ENCODE measurements at places on chromosomes 16 and 17.
A peak's percentile ranks its signal among the peaks of the same experiment; 100 is the strongest.

DNA sequence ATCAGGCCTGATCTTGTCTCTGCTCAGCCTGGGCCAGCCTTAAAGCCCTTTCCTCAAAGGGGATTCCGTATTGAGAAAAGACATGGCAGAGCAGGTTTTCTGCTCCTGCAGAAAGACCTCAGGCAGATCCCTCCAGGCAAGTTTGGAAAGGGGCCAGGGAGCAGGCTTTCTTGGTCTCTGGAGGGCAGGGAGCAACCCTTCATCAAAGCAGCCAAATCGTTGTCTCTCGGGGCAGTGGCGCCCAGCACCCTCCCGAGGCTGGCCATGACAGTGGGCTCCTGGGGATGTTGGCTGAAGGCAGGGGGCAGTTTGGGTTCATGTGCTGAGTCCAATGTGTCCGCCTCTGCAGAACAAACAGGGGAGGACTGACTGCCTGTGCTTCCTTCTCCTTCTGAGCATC is 168.4 kb upstream of the WSCD1 start:
- DNase-seq = no peak

DNA sequence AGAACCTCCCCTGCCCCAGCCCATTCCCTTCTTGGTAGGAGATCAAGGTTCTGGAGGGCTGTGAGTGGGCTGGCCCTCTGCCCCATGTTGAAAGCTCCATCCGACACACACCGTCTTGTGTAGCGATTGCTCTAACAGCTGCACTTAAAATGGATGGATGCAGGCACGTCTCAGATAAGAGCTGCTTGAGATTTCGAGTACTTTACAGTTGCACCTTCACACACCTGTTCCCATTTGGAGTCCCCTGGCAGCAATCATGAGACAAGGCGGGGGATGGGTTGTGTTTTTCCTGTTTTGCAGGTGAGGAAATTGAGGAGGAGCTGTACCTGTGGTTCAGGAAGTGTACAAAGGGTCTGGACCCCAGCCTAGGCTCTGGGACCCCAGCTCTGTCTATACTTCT is 25.6 kb upstream of the TAC4 start:
- DNase-seq = no peak

GRCh38 chr17:35210741-35211140 is 16.5 kb upstream of the SLC35G3 start:
- peak; percentile 29 for DNase-seq

- DNase-seq = no peak
These were observed 316.3 kb downstream of the CBLN1 start for GRCh38 chr16:48965386-48965785.

GRCh38 chr17:5895276-5895675 is 174.9 kb upstream of the WSCD1 start:
- no peak for DNase-seq

DNA sequence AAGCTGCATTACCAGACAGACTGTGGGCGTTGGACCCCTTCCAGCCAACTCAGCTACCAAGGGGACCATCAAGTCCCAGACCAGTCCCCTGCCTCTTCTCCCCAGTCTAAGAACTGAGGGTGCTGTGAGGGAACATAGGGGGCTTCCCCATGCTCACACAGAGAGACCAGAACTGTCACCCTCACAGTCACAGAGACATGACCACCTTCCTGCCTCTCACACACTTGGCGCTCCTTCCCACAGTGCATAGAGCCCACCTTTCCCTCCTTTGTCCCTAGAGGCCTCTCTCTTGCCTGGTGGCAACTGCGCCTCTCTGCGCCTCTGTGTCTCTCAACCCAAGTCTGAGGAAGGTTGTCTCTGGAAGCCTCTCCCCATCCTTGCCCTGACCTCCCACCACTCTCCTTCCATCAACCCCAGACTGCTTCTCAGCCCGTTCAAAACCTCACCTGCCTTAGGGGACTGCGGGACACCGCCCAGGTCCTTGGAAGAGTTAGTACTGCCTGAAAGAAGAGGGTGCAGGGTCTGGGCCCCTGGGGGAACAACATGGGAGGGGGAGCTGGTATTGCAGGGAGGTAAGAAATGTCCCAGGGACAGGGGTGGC is 6.1 kb upstream of the LHX1 start:
- no peak for DNase-seq

- DNase-seq = no peak
These were observed 24.2 kb downstream of the C1QTNF1 start for GRCh38 chr17:79047923-79048825.

- no peak for DNase-seq
These were observed 13.7 kb upstream of the XYLT2 start for GRCh38 chr17:50332196-50332595.

DNA sequence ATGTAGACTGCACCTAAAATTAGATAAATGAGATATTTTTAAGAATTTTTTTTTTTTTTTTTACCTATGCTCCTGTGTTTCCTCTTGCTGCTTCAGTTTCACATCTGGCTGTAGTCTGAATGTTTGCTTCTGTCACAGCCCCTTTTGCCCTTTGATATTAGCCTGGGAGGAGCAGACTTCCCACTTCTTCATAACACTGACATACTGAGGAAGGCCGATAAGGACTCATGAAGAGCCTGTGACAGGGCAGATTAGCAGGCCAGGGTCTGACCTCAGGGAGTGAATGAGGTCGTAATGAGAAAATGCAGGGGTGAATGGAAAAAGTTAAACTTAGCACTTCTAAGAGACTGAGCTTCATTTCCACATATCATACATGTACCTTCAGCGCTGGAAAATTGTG is at the start of gene SLFN14:
Gene SLFN14, minus strand, starts transcription at position 117 of the 400 bp plus-strand sequence. CDS start 2,757 bp downstream, outside the sequence.
- DNase-seq = no peak

DNA sequence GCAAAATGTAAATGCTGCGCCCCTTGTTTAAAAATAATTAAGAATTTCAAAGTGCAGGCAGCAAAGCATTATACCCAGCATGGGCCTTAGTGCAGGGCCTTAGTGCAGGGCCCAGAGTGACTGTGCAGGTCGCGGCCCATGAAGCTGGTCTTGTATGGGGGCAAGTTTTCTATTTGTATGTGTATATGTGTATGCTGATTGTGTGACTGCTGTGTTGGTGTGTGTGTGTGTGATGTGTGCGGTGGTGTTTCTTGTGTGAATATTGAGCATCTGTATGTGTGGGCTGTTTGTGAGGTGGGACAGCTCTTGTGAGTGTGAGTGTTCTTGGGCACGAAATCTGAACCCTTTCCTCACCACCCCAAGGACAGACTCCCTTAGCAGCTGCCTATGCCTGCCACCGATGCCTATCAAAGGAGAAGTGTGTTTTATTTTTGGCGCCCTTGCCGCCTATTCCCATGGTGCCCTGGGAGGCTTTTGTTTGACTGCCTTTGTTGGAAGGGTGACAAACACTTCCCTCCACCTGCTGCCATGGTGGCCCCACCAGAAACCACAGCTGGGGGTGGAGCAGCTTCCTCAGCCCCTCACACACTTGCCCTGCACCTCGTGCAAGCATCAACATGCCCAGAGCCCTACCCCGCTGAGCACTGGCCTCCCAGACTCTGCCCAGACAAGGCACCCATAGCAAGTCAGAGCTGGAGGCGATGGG is 18.0 kb downstream of the CCR7 start:
- no peak for DNase-seq

- no peak for DNase-seq
These were observed 16.1 kb downstream of the ITGB4 start for GRCh38 chr17:75737133-75737962.

GRCh38 chr16:67182288-67182687 is 1.5 kb downstream of the MATCAP1 start:
- DNase-seq = no peak

DNA sequence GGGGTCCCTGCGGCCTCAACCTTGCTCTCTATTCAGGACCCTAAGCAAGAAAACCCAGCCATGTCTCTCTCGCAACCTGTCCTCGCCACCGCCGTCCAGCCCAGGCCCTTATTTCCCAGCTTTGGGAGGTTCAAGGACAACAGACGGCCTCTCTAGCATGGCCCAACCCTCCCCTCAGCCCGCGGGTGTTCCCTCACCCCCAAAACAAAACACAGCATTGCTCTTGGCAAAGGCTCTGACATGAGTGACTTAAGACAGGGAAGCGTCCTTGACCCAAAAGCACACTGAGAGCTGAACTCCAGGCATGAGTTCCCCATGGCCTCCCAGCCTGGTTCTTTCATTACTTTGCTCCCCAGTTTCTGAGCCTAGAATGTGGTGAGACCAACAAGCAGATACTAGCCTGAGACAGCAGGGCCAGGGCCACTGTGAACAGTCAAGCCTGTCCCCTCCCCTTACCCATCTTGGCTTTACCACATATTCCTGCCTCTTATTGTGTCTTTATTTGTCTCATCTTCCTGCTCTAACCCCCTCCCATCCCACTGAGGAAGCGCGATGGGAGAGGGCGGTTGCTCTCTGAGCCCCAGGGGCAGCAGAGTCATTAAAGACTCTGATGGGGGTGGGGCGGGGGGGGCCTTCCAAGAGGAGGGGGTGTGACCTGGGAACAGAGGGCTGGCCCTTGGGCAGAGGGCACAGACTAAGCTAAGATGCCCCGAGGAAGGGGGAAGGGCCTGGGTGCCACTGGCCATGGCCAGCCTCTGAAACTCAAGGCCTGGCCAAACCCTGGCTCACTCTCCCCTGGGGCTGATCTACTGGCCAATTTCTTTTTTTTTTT is 11.8 kb downstream of the SREBF1 start:
- DNase-seq = no peak

GRCh38 chr16:84003038-84003437 is 35.0 kb downstream of the NECAB2 start:
- DNase-seq = no peak

DNA sequence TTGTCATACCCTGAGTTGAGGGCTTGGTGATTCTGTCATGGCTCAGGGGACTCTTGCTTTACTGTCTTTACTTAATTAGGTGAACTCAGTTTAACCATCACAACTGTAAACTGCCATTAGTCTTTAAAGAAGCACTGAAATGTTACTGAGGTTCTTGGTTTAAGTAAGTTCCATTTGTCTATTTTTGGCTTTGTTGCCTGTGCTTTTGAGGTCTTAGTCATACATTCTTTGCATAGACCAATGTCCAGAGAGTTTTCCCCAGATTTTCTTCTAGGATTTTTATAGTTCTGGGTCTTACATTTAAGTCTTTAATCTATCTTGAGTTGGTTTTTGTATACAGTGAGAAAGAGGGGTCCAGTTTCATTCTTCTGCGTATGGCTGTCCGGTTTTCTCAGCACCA is 137.5 kb downstream of the SOCS1 start:
- DNase-seq = no peak

GRCh38 chr16:46638947-46639925 is 18.1 kb upstream of the SHCBP1 start:
- DNase-seq = no peak

- DNase-seq = peak; percentile 50
These were observed 29.9 kb downstream of the YPEL2 start for GRCh38 chr17:59361386-59361785.

GRCh38 chr16:69322343-69322742 is 8.0 kb downstream of the PDF start:
- DNase-seq = no peak

DNA sequence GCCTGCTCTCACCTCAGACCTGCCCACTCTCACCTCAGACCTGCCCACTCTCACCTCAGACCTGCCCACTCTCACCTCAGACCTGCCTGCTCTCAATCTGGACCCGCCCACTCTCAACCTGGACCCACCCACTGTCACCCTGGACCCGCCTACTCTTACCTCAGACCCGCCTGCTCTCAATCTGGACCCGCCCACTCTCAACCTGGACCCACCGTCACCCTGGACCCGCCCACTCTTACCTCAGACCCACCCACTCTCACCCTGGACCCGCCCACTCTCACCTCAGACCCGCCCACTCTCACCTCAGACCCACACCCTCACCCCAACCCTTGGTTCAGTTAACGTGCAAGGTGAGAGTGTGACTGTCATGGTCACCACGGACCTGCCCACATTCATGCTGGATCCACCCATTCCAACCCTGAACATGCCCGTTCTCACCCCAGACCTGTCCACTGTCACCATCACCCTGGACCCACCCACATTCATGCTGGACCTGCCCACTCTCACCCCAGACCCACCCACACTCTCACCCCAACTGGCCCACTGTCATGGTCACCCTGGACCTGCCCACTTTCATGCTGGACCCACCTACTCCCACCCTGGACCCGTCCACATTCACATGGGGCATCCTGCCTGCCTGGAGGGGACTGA is 31.2 kb upstream of the ENPP7 start:
- no peak for DNase-seq

DNA sequence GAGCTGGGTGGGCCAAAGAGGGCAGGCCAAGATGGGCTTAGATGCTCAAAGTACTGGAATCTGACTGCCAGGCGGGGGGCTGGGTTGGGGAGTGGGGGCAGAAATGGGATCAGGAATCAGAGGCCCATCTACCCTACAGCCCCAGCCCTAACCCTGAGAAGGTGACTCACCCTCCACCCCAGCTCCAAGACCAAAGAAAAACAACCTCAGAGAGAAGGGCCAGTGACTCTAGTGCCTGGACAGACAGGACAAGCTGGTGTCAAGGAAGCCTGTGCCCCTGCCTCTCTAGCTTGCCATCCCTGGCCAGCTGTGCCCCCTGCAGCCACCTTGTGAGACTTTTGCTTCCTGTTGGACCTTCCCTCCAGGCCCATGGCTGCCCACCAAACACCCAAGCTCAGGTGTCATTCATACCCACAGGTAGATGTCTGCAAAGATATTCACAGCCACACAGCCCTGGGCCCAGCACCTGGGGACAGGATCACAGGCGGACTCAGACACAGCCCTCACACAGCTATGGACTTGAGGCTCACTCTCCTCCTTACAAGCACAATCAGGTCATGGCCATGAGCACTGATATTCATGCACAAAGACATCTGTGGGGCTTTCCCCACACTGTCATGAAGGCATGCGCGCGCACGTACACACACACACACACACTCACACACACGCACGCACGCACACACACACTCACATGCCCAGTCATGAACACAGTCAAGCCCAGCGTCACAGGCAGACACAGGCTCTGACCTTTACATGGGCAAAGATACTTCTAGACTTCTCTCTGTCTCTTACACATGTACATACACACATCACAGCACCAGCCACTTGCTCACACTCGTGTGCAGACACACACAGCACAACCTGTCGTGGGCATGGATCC is 2.8 kb downstream of the WNT3 start:
- no peak for DNase-seq

DNA sequence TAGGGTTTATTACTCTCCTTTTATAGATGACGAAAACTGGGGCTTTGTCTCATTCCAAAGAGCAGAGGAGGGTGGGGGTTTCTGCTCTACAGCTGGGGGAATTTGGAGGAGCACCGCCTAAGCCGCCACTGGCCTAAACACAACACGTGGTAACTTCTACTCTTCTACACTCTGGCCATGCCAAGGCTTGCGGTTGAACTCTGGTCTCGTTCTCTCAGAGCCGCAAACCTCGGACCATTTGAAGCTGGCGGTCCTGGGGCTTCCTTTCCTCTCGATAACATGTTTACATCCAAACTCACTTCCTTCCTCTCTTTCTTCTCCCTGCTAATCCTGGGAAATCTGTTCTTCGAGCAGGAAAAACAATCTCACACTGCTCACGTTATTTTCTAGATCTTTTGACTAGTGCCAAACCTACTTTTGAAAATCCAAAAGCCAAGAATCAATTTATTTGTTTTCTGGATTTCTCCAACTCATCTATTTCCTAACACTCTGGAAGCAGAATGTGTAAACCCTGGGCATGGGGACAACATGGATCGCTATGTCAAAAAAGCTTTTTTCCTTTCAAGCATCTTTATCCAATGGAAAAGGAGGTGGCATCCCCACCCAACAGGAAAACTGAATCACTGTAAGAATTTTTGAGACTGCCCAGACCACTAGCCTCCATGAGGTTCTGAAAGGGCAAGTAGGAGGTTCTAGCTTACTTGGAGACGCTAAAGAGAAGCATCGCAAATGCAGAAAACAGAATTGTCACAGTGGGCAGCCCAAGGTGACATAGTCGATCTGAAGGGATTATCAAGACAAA is 13.6 kb upstream of the EEF2K start:
- peak; percentile 17 for DNase-seq
